ENCODE measurements at places on chromosomes 12 and 14.

DNA sequence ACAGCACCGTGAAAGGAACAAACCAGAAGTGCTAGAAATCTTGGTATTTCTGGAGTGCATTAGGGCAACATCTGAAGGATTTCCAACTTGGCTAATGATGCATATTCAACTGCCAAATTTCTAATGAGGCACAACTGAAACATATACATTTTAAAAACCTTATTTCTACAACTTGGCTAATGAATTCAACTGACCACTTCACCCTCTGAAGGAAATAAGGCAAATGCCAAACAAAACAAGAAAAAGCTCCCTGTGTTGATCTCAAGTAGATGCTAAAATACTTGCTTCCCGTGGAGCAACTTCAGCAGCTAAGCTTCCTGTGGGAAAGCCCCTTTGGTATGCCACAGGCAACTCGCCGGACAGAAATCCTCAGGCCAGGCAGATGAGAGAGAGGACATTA lies 167.1 kb downstream of the TTC7B start:
- no peak for ATAC-seq

- ATAC-seq = no peak
Measured at GRCh38 chr12:131066207-131066885, 112.6 kb downstream of the ADGRD1 start.

- no peak for ATAC-seq
Measured at GRCh38 chr12:54968181-54968730, 16.3 kb downstream of the TESPA1 start.

GRCh38 chr12:131963381-131963780 lies 13.6 kb downstream of the EP400 start:
- no peak for ATAC-seq

GRCh38 chr14:54364555-54365415 lies 32.0 kb upstream of the CDKN3 start:
- ATAC-seq = no peak

DNA sequence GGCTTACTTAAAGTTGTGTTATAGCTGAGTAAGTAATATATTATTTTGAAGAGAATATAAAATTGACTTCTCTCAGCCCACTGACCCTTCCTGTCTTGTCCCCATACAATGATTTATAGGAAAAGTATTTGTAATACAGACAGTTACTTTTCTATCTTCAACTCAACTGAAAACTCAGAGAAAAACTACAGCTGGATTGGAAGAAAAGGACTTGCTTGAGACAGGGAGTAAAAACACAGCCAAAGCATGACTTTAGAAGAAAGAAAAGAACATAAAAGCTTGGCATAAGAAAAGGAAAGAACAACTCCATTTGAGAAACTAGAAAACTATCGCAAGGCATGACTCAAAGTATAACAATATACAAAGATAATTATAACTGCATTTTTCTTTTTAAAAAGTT lies 57.5 kb downstream of the MSRB3 start:
- ATAC-seq = no peak

- no peak for ATAC-seq
Measured at GRCh38 chr14:77141214-77142004, at the start of gene ZDHHC22. ZDHHC22 (minus strand) TSS chr14:77141791; CDS start chr14:77139738, 2,053 bp downstream.

- ATAC-seq = peak; percentile 88
Measured at GRCh38 chr14:106417224-106418049, 891.1 kb downstream of the TMEM121 start.

DNA sequence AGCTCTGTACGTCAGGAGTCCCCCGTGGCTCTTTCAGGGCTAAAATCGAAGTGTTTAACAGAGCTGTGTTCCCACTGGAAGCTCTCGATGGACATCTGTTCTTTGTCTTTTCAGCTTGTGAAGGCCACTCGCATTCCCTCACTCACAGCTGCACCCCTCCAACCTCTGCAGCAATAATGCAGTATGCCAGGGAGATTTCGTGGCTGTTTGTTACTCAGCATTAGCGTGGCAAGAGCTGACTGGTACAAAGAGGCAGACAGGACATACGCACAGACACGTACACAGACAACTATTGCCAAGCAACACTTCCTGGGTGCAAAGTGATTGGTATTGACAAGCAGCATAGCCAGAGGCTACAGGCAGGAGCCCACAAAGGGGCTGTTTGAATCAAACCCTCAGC lies 11.8 kb upstream of the FBXO21 start:
- ATAC-seq = no peak

DNA sequence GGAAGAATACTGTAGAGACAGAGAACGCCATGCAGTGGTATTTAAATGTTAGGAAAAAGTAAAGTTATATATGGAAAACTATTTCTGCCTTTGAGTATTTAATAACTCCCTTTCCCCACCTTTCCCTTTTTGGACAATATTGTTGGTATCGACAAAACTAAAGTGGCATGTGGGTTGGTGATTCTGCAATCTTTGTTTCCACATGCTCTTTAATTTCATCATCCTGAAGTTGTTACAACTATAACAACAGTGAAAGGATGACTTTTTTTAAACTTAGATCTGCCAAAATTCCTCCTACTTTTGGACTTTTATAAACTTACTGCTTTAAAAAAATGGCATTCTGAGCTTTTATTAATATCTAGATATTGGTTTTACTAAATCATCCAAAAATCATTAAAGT lies 25.3 kb downstream of the TTC8 start:
- ATAC-seq = no peak

DNA sequence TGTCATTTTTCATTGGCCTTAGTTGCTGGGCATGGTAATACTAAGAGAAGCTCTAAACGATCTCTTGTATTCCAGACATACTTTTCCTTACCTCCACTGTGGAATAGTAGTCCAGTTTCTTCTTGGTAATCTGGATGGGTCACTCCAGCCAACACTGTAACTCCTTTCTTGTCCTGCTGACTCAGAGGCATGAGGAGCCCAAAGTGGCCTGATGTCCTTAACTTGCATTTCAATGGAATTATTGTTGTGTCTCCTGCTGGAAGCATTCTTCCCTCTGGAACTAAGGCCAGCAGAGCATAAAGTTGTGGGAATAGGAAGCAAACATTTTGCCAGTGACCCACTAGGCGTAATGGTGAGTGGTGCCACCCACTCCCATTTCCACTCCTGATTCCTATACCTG lies 33.1 kb downstream of the DAAM1 start:
- ATAC-seq = no peak

- no peak for ATAC-seq
Measured at GRCh38 chr14:69593018-69593677, 18.2 kb upstream of the SUSD6 start.

GRCh38 chr12:122862110-122862634 lies 26.9 kb downstream of the HIP1R start:
- ATAC-seq = no peak

DNA sequence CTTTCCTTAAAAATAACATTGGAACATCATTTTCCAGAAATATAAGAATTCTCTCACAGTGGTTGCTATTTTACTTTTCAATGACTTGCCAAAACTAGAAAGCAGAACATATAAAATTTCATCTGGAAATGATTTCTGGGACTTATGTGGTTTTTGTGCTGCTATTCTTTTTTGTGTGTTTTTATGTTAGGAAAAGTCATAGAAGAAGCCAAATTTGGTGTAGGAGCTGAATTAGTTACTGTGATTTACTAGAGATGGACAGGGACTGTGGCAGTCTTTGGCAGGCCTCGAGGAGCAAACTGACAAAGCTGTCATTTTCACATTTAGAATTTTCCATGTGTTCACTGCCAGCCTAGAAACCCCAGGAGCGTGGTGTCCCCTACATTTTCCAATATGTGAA lies 38.3 kb upstream of the LDHB start:
- no peak for ATAC-seq

GRCh38 chr14:30896435-30896834 lies 22.1 kb downstream of the COCH start:
- ATAC-seq = no peak

DNA sequence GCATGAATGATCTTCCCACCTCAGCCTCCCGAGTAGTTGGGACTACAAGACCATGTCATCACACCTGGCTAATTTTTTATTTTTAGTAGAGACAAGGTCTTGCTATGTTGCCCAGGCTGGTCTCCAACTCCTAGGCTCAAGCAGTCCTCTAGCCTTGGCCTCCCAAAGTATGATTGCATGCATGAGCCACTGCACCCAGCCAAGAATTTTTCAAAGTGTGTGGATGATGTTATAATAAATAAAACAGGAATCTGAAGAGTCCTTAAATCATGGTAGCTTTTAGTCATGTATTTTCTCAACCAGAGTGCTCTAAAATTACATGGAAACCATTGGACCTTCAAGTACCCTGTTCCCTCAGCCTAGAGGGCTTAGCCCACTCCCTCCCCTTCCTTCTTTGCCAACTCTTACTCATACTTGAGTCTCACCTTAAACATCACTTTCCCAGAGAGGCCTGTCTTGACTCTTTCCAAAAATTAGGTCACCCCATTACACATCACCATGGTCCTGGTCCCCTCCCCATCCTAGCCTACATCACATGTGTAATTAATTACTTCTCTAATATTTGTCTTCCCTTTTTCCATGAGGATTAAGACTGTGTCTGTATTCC lies 52.2 kb upstream of the BICDL1 start:
- ATAC-seq = no peak

- ATAC-seq = no peak
Measured at GRCh38 chr14:65011538-65011937, 24.8 kb downstream of the FNTB start.

DNA sequence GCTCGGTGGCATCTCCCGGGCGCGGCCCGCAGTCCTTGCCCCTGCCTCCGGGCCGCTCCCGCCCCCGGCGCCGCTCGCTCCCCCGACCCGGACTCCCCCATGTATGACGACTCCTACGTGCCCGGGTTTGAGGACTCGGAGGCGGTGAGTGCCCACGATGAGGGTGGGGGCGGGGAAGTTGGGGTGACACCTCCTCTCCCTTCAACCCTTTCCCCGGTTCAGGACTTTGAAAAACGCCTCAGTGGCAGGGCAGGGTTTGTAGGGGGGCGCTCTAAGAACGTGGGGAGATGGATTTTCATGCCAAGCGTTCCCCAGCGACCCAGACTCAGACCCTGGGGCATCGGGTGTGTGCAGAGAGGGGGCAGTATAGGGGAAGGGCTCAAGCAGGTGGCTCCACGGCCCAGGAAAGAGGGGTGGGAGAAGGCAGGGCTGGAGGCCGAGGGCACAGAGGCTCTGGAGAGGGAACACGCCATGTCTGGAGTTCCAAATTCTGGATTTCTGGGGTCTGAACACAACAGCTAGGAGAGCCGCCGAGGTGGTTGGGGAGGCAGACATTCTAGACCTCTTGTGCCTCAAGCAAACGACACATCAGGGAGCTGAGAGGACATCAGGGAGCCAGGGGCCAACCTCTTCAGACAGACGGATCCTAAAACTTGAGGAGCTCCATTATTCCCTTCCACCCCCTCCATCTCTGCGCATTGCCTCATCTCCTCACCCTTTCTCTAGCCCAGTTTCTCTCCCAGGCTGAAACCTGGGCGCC lies 715 bp downstream of the CACNB3 start:
- no peak for ATAC-seq

DNA sequence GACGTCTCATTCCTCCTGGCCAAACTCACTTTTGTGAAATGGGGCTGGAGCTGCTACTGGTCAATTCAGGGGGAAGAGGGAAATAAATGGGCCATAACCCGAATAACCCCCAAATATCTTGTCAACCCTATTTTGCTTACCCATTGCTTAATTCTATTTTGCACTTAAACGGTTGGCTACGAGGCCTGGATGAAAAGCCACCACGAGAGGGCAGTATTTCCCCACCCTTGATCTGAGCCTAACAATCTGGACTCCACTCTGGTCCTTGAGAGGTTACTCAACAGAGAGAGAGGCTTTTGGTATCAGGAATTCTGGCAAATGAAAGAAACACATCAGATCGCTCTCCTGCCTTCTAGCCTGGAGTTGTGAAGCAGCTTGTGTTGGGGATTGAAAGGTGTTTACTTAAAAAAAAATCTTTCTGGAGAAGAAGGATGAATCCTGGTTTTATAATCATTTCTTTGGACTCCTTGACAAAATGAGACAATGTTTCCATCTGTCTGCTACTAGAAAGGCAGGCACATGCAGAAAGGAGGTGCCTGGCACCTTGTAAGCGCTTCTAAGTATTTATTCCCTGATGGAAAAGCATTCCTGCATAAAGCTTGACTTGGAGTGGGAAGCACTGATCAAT lies 22.4 kb upstream of the FBXO21 start:
- ATAC-seq = peak; percentile 64

Measured in activated T-helper 17 cell treated with anti-CD3 and anti-CD28 coated beads, Interleukin-2, amount 50 U/mL, for 72 hours (primary cell).